Globus pallidus (tissue), 1 donor: ENCODE measurements at places on chromosomes 7 and 10.
A peak's percentile ranks its signal among the peaks of the same experiment; 100 is the strongest.

GRCh38 chr10:91617072-91617609 lies 15.7 kb downstream of the PPP1R3C start:
- DNase-seq: no peak

DNA sequence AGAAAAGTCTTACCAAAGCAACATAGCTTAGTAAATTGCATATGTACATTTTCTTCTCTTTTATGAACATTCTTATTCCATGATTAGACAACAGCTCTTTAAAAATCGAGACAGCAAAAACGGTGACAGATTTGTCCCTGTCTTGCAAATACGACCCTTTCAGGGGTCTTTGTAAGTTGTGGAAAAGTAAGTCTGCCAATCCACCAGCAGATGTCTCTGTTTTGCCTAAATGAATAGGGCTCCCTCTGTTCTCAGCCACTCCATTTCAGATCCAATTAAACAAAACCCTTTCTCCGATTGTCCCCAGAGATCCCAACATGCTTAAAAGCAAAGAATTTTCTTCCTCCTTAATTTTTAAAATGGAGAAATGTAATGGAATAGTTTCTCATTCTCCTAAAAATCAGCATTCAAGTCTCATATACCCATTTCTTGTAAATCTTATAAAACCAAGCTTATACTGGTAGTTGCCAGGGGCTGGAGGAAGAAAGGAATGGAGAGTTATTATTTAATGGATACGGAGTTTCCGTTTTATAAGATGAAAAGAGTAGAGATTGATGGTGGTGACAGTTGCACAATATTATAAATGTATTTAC lies 61.0 kb upstream of the NFE2L3 start:
- DNase-seq: peak; percentile 78

DNA sequence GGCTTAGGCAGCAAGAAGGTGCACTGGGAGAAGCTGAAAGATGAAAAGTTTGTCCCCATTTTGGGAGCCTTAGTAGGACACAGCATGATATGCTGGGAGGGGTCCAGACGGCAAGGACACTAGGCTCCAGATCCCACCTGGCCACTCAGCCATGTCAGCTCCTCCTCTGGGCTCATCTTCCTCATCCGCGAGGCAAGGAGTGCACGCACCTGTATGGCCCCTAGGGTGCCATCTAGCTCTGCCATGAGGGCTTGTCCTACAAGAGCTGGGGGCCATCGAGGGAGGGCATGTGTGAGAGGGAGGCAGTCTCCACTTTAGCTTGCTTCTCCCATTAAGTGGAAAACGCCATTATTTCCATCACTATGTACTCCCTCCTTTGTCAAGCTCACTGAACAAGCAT lies 136.2 kb upstream of the ADAM12 start:
- no peak for DNase-seq

DNA sequence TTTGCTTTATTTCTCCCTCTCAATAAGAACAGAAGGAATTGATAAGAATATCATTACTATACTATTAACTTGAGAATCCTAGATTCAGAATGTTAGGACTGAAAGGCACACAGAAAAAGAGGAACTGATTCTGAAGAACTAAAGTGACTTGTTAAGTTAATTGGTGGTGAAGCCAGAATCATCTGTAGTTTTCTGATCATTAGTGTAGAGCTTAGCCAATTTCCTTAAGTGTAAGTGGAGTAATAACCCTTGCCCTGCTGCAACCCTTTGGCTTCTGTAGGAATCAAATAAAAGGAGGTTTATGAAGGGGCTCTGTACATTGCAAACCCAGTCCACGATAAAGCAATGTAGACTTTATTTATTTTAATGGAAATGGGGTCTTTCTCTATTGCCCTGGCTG lies 1186.0 kb downstream of the SORCS3 start:
- DNase-seq: no peak

DNA sequence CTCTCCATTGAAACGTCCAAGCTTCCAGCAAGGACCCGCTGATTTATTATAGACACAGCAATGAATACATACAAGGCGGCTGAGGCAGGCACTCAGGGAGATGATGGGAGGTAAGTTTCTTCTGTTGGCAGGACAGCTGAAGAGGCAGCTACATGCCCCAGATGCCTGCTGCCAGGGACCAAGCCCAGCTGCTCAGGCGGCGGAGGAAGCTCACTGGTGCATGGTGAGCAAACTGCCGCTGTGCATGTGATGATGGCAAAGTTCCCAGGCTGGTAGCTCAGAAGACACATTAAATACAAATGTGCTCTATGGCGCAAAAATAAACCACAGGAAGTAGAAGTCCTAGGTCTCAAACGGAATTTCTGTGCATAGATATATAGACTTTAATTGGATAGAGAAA lies 2.3 kb downstream of the DNTT start:
- DNase-seq: peak; percentile 59

GRCh38 chr10:62433901-62434300 lies 59.7 kb downstream of the ZNF365 start:
- DNase-seq: no peak

DNA sequence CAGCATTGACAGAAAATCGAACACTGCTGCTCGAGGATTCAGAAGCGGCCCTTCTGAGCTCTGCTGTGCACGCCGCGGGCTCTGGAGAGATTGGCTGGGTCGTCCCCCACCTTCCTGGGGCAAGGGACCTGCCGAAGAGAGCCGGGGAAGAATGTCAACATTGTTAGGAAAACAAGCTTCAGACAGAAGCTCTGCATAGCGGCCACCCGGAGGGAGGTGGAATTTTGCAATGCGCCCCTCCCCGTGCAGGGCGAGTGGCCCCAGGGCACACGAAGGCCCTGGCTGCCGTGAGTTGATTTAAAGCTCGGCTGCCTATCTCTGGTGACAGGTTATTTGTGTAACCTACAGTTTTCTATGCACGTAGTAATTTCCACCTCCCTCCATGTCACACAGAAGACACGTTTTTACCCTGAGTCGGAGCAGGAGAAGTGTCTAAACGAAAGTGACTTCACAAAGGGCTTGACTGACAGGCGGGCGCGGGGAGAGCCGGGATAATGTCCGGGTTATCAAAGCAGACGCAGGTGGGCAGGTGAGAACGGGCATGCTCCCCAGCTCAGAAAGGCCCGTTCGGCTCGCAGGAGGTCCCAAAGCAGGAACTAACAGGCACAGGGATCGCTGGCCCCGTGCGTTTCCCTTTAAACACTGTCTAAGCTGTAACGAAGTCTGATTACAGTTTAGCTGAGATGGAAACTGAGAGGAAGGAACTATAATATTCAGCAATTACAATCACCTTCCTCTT lies 84.6 kb downstream of the PDGFA start:
- no peak for DNase-seq

GRCh38 chr7:16399265-16399831 lies 22.0 kb downstream of the CRPPA start:
- DNase-seq: no peak

DNA sequence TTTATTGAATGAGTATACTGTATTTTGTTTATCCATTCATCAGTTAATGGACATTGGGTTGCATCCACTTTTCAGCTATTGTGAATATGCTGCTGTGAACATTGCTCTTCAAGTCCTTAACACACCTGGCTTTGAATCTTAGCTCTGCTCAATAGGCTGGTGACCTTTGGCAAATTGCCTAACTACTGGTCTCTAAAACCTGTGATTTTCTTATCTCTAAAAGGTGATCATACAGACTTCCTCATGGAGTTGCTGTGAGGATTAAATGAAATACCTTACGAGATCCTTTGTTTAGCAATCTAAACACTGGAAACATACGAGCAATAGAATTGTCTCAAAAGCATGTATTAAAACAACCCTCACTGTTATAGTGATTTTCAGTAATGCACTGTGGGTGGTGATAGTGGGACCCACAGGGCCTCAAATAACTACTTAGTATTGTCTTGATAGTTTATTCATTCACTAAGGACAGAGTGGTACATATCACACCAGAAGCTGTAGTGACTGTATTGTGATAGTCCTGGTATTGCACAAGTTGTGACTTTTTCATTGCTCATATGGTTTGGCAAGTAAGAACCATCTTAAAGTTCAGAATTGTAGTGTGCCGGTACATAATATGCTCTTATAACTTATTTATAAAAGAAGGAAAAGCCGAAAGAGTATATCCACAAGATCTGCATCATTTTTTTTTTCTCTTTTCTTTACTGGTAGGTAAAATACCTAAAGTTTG lies 257.6 kb downstream of the EXOC4 start:
- DNase-seq: no peak

DNA sequence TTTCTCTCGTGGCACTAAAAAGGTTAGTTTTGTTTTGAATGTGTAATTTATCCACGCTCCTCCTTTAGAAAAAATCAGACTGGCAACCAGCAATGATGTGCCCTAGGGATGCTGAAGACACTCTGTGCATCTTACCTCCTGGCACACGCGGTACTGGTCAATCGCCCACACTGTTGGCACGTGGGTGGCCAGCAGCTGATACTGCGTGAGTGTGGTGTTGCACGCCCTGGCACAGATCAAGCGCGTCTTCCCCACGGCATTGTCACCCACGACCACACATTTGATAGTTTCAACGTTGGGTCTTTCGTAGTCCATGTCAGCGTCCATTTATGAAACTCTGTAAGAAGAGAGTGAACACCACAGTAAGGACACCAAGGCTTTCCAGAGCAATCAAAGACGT lies 32.8 kb downstream of the RHOBTB1 start:
- DNase-seq: no peak

GRCh38 chr7:70632400-70632799 lies 499.5 kb upstream of the GALNT17 start:
- no peak for DNase-seq

DNA sequence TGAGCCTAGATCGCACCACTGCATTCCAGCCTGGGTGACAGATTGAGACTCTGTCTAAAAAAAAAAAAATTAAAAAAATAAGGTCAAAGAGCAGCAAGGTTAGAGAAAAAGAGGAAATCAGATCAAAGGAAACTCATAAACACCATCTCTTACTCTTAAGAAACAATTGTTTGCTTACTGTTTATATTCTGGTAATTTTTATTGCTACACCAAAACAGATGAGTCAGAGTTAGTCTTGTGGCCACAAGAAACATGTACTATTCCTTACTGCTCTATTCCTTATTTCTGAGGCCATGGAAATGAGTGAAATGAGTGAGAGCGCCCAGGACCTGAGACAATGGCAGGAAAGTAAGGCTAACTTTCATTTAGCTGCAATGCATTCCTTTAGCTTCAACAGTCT lies 387.3 kb downstream of the HPSE2 start:
- no peak for DNase-seq

- DNase-seq: no peak
Observed at GRCh38 chr10:113236998-113237397, 287.0 kb downstream of the TCF7L2 start.

GRCh38 chr10:99711129-99711719 lies 20.7 kb downstream of the COX15 start:
- peak; percentile 24 for DNase-seq

- no peak for DNase-seq
Observed at GRCh38 chr7:31007634-31008033, 43.9 kb downstream of the GHRHR start.

GRCh38 chr7:50450590-50451032 lies 461 bp upstream of the FIGNL1 start:
- no peak for DNase-seq

DNA sequence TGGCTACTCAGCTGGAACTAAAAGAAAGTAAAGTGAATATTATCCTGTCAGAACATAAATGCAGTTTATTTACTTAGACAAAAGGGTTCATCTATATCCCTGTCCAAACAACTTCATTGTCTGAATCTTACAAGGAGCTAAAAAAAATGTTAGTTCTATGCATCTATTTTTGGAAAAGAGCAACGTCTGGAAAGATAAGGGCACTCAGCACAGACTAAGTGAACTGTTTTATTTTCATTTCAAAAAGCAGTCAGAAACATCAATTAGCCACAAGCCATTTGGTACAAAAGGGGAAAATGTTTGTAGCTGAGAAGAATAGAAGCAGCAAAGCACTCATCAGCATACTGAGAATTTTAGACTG lies 245.5 kb downstream of the FOXP2 start:
- DNase-seq: no peak

GRCh38 chr7:145860809-145861208 lies 255.8 kb upstream of the CNTNAP2 start:
- no peak for DNase-seq

GRCh38 chr10:51251110-51251509 lies 176.8 kb downstream of the PRKG1 start:
- DNase-seq: no peak

GRCh38 chr10:49571388-49571787 lies 32.5 kb upstream of the ERCC6 start:
- DNase-seq: no peak

DNA sequence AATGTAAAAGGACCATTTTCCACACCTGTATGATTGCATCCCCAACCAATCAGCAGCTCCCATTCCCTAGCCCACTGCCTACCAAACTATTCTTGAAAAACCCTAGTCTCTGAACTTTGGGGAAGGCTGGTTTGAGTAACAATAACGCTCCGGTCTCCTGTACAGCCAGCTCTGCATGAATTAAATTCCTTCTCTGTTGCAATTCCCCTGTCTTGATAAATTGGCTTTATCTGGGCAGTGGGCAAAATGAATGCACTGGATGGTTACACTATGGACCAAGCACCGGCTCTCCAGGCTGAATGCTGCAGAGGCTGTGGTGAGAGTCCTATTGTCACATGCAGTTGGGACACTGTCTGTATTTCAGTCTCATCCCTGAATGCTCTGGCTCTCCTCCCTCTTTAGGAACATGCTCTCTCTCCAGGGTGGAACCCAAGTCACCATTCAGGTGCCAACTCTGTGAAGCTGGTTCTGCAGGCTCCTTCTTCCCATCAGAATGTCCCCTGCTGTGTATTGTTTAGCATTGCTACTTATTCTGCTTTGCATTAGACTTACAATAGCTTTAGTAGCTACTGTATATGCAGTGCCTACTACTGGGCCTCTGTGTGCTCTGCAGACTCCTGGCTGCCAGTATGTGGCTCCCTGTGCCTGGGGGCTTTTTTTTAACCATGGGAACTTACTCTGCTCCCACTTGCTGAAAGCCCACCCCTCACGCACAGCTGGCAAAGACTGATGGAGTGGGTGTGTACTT lies 6.9 kb downstream of the CCL24 start:
- no peak for DNase-seq

DNA sequence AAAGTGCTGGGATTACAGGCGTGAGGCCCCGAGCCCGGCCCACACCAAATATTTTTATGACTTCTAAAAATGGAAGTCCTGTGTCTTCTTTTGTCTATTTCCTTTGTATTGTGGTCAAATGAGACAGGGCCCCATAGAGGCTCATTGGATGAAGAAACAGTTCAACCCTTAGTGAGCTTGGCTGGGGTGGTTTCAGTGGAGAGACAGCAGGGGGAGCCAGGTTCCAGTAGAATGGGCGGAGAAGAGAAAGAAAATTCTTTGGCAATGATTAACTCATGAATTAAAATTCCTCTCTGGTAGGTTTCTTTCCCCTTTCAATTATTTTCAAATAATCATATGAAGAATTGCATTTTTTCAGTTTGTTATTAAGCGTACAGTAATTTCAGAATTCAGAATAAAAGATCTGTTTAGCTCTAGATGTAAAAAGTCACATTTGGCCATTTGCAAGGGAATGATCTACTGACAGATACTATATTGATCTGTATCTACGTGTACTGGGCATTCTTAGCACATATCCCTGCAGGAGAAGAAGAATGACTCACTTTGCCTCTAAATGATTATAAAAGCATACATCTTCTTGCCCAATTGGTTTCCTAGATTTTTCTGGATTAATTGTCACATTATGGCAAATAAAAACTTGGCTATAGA lies 43.2 kb downstream of the PNLIPRP3 start:
- DNase-seq: no peak
